ENCODE measurements at places on chromosomes 5 and 9. TPM values are rescaled to one million over a fixed set of nuclear protein-coding genes. Genes with fewer than 3 reads are reported as not detected.

DNA sequence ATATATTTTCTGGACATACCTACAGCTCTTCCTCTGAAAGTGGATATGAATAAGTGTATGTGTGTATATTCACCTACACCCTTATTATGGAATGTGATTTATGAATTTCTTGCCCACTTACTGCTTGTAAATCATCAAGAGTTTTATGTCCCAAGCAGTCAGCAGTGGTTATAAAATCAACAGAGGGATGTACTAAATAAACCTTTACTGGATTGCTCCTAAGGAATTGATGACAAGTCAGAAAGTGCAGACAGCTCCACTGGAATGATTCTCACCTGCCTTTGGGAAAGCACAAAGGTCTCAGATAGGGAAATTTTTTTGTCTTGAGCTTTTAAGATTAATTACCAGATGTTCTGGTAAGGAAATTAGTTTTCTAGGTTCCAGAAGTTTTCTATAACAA is 9.3 kb downstream of the TMEM174 start:
- no peaks in the 10 kb centered on the region for H3K36me3 ChIP-seq
- no peaks in the 10 kb centered on the region for H3K27me3 ChIP-seq
- DNase-seq: no peak
- H3K27ac ChIP-seq: no peak overlapping the region
- no peak overlapping the region for H3K4me3 ChIP-seq

DNA sequence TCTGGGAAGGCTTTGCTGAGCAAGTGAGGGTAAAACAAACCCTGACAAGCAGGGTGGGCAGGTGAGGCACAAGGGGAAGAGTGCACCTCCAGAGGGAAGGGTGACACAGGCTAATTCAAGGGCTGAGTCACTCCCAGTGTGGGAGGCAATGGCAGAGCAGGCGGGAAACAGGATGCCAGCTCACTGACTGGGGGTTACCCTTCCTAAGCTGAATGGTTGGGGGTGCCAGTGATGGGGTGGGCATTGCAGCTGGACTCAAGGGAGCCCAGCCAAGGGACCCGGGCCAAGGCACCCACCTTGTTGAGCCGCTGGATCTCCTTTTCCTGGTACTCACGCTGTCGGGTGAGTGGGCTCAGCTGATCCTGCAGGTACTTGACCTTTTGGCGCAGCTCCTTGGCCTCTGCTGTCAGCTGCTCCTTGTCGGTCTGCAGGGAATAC is 18.4 kb downstream of the GPX3 start:
- H3K27ac ChIP-seq: no peak overlapping the region
- no peak overlapping the region for H3K4me3 ChIP-seq
- DNase-seq: no peak
- H3K36me3 ChIP-seq: no peaks in the 10 kb centered on the region
- no peaks in the 10 kb centered on the region for H3K27me3 ChIP-seq
- no peaks in the 10 kb centered on the region for H3K4me1 ChIP-seq

Gene FRRS1L
- total RNA-seq: 2.3 TPM

- no peak for DNase-seq
- no peaks in the 10 kb centered on the region for H3K36me3 ChIP-seq
- no peak overlapping the region for H3K4me3 ChIP-seq
- H3K4me1 ChIP-seq: peaks cover 7% of the 10 kb centered on the region
- H3K27ac ChIP-seq: no peak overlapping the region
- H3K27me3 ChIP-seq: no peaks in the 10 kb centered on the region
These were observed 230.7 kb downstream of the NR3C1 start for GRCh38 chr5:143172739-143173138.

- no peaks in the 10 kb centered on the region for H3K36me3 ChIP-seq
- DNase-seq: peak; percentile 88
- peaks cover 88% of the 10 kb centered on the region for H3K4me1 ChIP-seq
- peak overlapping the region; percentile 99 for H3K27ac ChIP-seq
These were observed 7.2 kb upstream of the DUSP1 start for GRCh38 chr5:172777881-172778814.

Gene DMRT1
- not detected for total RNA-seq

- H3K4me1 ChIP-seq: no peaks in the 10 kb centered on the region
- no peak overlapping the region for H3K4me3 ChIP-seq
- H3K27me3 ChIP-seq: no peaks in the 10 kb centered on the region
These were observed 20.6 kb downstream of the MEGF9 start for GRCh38 chr9:120693700-120694008.

- no peaks in the 10 kb centered on the region for H3K4me1 ChIP-seq
- H3K36me3 ChIP-seq: no peaks in the 10 kb centered on the region
- no peak overlapping the region for H3K4me3 ChIP-seq
These were observed 376.5 kb upstream of the IRX1 start for GRCh38 chr5:3218916-3219650.

- no peaks in the 10 kb centered on the region for H3K36me3 ChIP-seq
- no peaks in the 10 kb centered on the region for H3K4me1 ChIP-seq
- H3K27ac ChIP-seq: no peak overlapping the region
- H3K27me3 ChIP-seq: no peaks in the 10 kb centered on the region
- no peak for DNase-seq
These were observed 122.8 kb upstream of the SLIT3 start for GRCh38 chr5:169423580-169424278.

Gene PRUNE2
- 0.18 TPM for total RNA-seq

DNA sequence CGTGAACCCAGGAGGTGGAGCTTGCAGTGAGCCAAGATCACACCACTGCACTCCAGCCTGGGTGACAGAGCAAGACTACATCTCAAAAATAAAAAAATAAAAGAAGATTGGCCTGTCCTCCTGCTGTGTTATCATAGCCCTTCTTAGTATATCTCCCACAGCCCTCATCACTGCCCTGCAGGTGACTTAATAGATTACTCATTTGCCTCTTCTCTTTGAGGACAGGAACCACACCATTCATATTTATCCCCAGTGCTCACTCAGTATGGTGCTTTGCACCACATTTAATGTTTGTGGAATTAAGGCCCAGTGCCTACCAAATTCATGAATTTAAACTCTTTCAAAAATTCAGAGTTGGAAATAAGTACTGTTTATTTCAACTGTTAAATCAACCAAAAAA is 10.3 kb downstream of the IDNK start:
- no peaks in the 10 kb centered on the region for H3K27me3 ChIP-seq
- no peak overlapping the region for H3K4me3 ChIP-seq
- no peaks in the 10 kb centered on the region for H3K4me1 ChIP-seq
- no peak for DNase-seq

GRCh38 chr9:91824601-91825305 is 125.3 kb downstream of the ROR2 start:
- H3K27ac ChIP-seq: no peak overlapping the region
- no peak overlapping the region for H3K4me3 ChIP-seq
- no peak for DNase-seq
- no peaks in the 10 kb centered on the region for H3K27me3 ChIP-seq

GRCh38 chr9:108710424-108710823 is 145.4 kb downstream of the ACTL7B start:
- no peaks in the 10 kb centered on the region for H3K36me3 ChIP-seq
- no peak overlapping the region for H3K27ac ChIP-seq
- no peaks in the 10 kb centered on the region for H3K4me1 ChIP-seq

- no peak overlapping the region for H3K27ac ChIP-seq
- no peaks in the 10 kb centered on the region for H3K27me3 ChIP-seq
- H3K4me1 ChIP-seq: no peaks in the 10 kb centered on the region
These were observed 126.2 kb upstream of the SLC28A3 start for GRCh38 chr9:84466580-84467285.

- H3K27ac ChIP-seq: no peak overlapping the region
- H3K36me3 ChIP-seq: peaks cover 7% of the 10 kb centered on the region
- no peak overlapping the region for H3K4me3 ChIP-seq
These were observed 2.4 kb downstream of the NOL6 start for GRCh38 chr9:33471361-33471760.

DNA sequence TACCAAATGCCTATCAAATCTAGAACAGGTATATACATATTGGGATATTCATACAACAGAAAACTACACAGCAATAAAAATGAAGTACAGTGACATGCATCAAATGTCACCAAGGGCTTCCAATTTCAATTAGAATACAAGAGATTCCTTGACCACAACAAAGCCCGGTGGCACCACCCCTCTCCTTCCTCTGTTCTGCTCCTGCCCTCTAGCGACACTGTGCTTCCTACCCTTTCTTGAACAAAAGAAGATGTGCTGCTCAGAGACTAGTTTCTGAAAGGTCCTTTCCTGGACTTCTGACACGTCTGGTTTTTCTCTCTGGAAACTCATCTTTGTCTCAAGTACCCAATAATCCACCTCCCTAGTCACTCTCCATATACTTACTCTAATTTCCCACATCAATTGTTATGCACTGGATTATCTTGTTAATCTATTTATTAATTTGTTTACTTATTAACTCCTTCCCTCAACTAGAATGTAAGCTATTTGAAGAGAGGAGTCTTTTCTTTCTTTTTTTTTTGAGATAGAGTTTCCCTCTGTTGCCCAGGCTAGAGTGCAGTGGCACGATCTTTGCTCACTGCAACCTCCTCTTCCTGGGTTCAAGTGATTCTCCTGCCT is 70.4 kb upstream of the CTSV start:
- no peak overlapping the region for H3K27ac ChIP-seq
- H3K4me1 ChIP-seq: no peaks in the 10 kb centered on the region
- H3K27me3 ChIP-seq: no peaks in the 10 kb centered on the region
- peak; percentile 39 for DNase-seq
- no peaks in the 10 kb centered on the region for H3K36me3 ChIP-seq

Gene RASGRF2
- 4.7 TPM for total RNA-seq

- no peaks in the 10 kb centered on the region for H3K27me3 ChIP-seq
- no peaks in the 10 kb centered on the region for H3K36me3 ChIP-seq
- DNase-seq: no peak
- peaks cover 14% of the 10 kb centered on the region for H3K4me1 ChIP-seq
These were observed 20.0 kb downstream of the PTPN3 start for GRCh38 chr9:109478051-109478563.

DNA sequence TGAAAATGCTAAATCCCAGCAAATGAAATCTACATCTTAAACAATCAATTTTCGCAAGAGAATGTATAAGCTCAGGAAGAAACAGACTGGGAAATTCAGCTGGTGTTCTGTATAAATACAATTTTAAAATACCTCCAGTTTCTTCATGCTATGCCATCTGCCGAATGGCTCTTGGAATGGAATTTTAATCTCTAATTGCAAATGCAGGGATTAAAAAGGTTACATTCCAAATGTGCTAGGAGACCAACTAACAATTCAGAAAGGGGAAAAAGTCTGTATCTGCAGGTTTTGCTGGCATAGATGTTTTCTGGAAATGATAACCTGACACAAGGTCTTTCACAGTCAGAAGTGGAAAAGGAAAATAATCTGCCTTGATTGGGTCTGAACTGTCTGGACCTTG is 379.7 kb downstream of the MAT2B start:
- H3K27ac ChIP-seq: no peak overlapping the region
- no peaks in the 10 kb centered on the region for H3K36me3 ChIP-seq
- no peak overlapping the region for H3K4me3 ChIP-seq
- no peaks in the 10 kb centered on the region for H3K4me1 ChIP-seq
- DNase-seq: no peak
